Stimulated activated CD8-positive, alpha-beta memory T cell treated with anti-CD3 and anti-CD28 coated beads, Interleukin-7, amount 100 ng/mL, for 24 hours (primary cell): ENCODE measurements at places on chromosomes 16 and 17.

DNA sequence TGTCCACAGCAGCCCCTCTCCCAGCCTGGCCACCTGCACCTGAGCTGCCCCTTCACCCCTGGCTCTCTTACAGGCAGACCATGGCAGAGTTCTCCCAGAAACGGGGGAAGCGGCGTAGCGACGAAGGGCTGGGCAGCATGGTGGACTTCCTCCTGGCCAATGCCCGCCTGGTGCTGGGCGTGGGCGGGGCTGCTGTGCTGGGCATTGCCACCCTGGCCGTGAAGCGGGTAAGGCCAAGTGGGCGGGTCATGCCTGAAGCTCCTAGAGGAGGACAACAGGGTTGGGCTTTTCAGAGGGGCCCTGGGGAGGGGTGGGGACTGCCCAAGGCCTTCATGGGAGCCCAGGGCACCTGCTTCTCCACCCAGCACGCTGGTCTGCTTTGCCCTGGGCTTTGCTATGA, 2.2 kb downstream of the MIEF2 start:
- DNase-seq, result no peak

DNA sequence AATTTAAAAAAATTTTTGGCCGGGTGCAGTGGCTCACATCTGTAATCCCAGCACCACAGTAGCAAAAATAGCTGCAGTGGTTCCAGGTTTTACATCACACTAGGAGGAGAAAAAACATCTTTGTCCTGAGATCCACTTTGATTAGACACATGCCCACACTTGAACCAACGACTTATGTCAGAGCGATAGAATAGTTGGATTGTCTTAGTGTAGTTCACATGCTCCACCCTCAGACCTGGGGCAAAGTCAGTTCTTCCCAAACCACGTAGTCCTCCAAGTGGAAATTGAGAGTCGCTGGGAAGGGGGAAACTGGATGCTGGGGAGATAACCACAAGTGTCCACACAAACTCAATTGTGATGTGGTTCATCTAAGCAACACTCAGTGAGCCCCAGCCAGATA, 11.4 kb upstream of the ITGAM start:
- DNase-seq, result no peak

DNA sequence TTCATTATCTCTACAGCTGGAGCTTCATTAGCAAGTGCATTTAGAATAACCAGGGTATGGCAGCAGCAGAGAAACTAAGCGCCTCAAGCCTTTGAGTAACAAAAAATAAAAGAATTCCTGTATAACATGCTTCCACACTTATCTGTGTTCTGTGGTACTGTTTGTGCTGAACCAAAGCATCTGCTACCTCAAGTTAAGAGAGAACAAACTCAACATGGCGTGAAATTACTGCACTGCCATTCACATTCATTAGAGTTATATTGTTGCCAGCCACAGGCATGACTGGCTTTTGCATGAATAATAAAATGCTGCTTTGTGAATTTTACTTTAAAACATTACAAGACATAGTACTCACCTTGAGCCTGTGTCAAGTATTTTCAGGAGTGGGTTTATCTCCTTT, 76.6 kb downstream of the NLK start:
- no peak for DNase-seq

DNA sequence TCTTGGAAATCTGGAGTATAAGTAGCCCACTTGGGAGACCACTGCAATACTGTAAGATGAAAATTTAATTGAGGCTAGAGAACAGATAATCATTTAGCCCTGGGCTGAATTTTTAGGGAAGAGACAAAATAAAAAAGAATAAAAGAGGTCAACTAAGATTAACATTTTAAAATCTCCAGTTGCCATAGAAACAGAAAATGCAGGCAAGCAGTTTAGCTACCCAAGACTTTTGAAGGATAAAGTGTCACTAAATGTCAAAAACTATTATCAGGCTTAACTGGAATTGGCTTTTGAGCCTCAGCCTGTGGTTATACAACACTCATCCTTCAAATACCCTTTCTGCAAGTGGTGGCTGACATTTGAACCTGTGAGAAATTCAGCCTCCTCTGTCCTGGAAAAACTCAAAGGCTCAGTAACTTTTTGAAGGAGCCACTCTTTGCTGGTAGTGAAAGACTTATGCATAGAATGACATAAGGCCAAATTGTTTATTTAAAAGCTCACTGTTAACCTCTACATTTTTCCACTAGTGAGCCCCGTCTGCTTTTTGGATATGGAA, 220.7 kb upstream of the KCNJ16 start:
- DNase-seq, result no peak

DNA sequence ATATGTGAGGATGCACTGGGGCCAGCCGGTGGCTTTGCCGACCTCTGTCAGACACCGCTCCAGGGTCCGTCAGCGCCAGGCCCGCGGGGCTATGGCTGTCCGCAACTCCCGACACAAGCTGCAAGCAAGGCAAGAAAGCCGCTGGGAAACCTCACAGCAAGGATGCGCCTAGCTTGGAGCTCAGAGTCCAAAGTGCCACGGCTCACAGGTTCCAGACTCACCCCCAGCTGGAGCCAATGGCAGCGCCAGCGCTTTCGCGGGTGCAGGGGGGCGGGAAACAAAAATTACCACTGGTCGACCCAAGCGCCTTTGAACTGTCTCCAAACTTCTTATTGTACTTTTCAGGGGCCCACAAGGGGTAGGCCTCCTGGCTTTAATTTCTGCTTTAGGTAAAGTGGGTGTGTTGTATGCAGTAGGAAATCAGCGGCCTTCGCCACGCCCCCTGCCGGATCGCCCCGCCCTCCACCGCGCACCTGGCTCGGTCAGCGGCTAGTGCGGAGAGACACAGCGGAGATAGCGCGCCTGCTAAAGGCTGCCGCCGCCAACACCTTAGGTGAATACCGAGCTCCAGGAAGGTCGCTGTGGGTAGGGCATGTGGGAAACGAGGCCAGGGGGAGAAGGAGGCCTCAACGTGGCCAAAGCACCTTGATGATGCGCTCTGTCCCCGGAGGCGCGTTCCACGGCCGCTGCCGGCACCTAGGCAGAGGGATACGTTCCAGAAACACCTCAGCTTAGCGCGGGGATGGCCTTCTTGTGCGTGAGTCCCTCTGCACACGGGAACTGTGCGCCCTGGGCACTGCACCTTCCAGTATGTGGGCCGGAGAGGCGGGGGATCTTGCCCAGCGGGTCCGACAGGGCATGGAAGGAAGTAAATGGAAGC, 61.0 kb upstream of the RBL2 start:
- peak; percentile 55 for DNase-seq

DNA sequence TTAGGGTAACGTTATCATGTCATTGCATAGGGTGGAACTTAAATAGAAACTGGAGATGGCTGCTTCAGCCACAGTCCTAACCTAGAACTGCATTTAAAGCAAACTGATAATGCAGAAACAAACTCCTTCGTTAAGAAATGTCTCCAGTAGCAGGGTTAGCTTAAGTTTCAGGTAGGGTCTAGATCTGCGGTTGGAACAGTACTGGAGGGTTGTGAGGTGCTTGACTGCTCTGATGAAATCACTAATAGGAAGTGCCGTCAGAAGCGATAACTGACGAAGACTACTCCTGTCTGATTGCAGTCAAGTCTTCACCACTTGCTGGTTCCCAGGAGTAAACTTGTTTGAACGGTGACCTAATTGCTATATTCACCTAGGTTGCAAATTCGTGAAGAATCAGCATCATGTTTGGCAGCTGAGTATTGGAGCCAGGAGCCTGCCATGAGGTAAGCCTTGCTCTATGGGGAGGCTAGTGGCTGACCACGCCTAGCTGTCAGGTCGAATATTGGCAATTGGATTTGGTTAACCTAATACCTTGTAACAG, 24.5 kb downstream of the TRPV2 start:
- no peak for DNase-seq

DNA sequence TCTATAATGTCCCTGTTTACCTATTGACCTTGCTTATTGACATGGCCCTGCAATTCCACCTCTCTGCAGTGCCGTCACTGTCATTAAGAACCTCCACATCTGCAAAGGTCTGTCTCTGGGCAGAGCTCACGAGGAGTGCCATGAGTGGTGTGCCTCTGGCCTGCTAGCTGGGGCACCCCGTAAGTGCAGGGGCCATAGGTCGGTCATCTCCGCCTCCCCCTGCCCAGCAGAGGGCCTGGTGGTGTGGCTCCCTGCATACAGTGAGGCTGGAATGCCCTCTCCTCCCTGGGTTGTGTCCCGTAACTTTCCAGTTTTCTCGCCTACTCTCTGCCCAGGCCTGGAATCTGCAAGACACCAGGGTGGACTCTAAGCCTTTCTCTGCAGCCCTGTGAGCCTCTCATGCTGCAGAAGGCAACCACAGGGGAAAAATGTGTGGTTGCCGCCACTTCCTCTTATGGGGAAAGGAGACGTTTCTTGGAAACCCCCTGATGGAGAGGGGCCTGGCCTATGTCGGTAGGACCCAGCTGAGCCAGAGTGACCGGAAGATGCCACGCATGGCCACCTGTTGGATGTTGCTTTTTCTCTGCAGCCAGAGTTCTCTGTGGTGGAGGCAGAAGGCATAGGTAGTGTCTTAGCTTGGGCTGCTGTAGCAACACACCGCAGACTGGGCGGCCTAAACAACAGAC, 2.7 kb upstream of the SNX20 start:
- DNase-seq, result no peak

DNA sequence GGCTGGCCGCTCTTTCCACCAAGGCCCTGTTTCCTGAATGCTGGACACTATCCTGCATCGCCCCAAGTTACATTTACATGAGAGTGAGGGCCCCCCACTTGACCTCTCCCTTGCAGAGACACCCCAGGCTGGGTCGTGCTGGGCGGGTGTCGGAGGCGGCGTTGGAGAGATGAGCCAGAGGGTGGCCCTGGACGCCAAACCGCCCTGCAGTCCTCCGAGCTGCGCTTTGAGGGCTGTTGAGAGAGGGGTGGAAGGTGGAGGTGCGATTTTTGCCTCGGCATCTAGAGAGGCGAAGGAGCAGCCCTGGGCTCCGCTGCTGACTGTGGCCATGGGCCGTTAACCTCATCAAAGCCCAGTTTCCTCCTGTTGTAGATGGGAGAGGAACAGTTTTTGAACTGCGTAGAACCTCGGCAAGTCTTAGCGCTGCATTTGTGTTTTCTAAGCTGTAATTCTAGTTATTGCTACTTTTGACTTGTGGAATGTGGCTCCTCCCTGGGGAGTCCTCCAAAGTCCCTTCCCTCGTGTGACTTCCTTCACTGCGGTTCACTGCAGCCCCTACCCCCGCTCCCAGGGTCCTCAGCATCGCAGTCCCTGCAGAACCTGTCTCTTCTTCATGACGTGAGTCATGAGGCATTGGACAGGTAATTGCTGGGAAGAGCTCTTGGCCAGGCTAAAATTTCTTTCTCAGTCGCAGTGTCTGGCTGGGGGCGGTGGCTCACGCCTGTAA, 986 bp upstream of the ELOB start:
- DNase-seq, result no peak

DNA sequence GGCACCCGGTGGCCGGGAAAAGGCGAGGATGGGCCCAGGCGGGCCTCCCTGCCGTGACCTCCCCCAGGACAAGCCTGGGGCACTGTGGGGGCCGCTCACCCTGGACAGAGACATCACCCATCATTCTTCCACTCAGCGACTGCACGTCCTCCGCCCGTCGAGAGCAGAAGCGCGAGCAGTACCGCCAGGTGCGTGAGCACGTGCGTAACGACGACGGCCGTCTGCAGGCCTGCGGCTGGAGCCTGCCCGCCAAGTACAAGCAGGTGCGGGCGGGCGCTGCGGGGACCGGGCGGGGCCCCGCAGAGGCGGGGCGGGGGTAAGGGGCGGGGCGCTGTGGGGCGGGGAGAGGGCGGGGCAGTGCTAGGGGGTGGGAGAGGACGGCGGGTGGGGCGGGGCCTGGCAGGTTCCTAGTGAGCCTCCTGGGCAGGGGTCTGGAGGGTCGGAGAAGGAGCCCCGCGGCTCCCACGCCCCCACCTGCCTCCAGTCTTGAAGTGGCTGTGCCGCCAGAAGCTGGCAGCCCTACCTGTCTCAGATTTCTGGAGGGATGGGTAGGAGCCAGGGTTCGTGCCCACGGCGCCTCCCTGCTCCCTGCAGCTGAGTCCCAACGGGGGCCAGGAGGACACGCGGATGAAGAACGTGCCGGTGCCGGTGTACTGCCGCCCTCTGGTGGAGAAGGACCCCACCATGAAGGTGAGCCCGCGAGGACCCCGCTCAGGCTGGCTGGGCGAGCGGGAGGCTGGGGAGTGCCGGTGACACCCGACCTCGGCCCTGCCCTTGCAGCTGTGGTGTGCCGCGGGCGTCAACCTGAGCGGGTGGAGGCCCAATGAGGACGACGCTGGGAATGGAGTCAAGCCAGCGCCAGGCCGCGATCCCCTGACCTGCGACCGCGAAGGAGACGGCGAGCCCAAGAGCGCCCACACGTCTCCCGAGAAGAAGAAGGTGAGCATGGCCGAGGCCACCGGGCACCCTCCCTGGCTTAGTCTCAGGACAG, 7.5 kb downstream of the NME3 start:
- DNase-seq, result no peak

GRCh38 chr16:56960681-56961281, 969 bp upstream of the CETP start:
- DNase-seq, result no peak

DNA sequence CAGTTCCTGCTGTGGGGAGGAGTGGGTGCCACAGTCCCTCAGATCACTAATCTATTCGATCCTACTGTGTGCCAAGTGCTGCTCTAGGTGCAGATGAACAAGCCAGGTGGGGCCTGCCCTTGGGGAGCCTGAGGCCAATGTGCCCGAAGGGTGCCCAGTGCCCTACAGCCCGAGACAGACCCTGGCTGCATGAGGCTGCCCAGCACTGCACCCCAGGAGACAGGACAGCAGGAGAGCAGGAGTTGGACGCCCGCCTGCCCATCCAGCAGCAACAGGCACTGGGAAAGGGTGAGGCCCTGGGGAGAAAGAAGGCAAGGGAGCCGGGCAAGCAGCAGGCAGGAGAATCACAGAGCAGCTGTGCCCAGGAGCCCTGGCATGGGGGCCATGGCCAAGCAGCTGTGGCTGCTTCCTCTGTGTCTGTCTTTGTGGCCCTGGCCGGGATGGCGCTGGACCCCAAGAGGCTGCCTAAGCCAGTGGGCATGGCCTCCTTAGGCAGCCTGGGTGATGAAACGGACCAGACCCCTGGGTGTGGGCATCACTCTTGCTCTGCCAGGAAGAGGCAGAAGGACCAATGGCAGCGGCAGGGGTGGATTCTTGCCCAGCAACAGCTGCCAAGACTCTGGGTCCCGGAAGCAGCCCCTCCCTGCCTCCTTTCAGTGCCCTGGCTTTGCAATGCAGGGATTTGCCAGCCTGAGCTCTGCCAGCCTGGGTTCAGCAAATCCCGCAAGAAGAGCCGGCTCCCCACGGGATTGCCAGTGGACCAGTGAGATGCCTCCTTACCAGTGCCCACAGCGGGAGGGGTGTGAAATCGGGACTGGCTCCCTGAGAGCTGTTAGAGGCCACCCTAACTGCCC, 179.6 kb upstream of the TNRC6C start:
- DNase-seq, result no peak

GRCh38 chr17:82517230-82517865, 2.2 kb upstream of the FOXK2 start:
- DNase-seq, result no peak

GRCh38 chr16:90033387-90033786, 14.1 kb upstream of the DBNDD1 start:
- no peak for DNase-seq

DNA sequence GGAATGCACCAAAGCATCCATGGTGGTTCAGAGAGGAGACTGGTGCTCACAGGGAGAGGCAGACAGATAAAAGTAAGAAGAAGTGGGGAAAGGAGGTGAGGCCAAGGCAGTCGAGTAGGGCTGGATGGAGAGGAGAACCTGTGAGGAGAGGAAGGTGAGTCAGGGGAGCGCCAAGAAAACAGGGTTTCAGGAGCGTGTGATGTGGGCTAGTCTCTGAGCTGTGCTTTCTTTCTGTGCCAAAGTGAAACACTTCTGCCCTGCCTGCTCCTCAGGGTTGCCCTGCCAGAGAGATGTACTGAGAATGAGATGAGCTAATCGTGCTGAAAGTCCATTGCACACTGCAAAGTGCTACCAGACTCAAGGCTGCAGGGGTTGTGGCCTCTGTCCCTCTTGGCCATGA, 310.7 kb upstream of the CCL2 start:
- no peak for DNase-seq

- no peak for DNase-seq
Measured at GRCh38 chr17:75636381-75637142, 3.3 kb downstream of the SMIM5 start.
